ENCODE measurements at places on chromosomes 5 and 9.

GRCh38 chr9:108139900-108140299 is 650.3 kb upstream of the KLF4 start:
- no peak for DNase-seq

DNA sequence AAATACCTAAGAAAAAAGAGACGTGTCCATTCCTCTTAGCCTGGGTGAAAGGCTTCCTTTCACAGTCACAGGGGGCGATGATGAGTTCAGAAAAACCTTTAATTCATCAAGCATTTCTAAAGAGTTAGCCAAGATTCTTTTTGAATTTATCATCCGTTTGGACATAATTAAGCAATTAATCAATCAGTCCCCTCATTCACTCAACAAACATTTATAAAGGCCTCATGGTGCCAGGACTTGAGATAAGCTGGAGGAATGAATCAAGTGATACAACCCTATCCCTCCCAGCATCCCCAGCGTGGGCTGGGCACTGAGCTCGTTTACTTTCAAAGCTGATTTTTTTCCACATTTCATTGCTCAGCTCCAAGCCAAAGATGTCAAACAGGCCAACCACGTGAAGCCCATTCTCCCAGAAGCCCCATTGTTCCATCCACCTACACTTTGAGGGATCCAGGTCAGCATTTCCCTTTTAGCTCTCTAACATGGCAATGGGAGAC is 140.5 kb downstream of the SLIT3 start:
- DNase-seq = no peak

- no peak for DNase-seq
Measured at GRCh38 chr5:72467461-72467860, 39.7 kb downstream of the ZNF366 start.

DNA sequence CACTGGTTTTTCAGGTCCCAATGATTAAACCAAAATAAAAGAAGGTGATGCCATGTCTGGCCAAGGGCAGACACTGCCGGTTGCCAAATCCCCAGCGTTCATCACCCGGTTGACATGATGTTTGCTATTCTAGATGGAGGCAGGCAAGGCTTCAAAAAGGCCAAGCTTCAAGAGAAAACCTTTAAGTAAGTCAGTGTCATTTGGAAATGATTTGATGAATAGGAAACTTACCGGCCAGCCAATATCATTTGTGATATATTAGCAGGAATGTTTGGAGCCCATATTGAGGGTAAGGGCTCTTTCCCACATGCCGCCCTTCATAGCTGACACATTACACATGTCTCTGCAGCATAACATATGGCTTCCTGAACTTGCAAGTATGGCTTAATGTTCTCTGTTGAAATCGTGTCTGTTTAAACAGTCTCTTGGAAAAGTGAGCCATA is 89.5 kb upstream of the TTC23L start:
- DNase-seq = no peak

DNA sequence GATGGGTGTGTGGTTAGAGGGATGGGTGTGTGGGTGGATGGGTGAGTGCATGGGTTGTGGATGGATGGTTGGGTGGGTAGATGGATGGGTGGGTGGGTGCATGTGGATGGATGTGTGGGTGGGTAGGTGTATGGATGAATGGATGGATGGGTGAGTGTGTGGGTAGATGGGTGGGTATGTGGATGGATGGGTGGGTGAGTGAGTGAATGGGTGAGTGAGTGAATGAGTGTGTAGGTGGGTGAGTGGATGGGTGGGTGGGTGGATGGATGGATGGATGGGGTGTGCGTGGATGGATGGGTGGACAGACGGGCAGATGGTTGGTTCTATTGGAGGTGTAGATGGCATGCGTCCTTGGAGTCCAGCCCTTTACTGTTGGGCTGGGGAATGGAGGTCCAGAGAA is 17.2 kb downstream of the STKLD1 start:
- no peak for DNase-seq

- no peak for DNase-seq
Measured at GRCh38 chr5:152331718-152332117, 73.4 kb downstream of the NMUR2 start.

DNA sequence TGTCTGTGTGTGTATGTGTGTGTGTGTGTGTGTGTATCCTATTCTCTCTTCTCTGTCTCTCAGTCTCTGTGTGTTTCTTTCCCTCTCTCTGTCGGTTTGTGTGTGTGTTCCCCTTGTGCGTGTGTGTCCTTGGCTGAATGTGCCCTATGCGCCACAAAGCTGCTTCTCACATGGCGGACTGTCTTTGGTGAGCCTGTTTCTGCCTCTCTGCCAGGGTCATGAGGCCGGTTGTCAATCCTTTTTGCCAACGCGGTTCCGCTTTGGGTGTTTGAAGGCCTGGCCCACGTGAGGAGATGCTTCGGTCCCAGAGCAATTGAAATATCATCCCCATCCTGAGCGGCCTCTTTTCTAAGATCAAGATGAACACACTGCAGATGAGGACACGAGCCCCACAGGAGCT is 476.0 kb downstream of the SPATA31A7 start:
- DNase-seq = no peak

DNA sequence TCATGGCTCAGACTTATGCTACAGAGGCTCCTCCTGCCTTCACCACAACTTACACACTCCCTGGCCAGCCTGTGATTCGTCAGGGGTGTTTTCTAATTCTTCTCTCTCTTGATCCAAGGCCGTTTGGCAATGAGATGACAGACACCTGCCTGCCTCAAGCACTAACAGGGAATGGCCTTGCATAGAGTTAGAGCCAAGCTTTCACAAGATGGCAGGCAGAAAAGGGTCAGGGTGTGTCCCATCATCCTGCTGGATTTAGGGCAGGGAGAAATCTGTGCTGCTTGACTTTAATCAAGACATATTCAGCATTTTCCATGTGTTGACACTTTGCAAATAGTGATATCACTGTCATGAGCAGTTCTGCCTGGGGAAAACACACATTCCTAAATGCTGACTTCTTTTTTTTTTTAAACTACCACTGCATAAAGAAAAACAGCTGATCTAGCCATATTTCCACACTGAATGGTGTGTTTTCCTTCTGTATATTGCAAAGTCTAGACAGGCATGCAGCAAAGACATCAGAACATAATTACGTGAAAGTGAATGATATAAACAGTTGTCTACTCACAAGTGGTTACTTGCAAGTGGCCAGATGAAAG is 95.0 kb upstream of the SLC25A48 start:
- no peak for DNase-seq

- no peak for DNase-seq
Measured at GRCh38 chr5:147561435-147561834, 51.6 kb upstream of the DPYSL3 start.

DNA sequence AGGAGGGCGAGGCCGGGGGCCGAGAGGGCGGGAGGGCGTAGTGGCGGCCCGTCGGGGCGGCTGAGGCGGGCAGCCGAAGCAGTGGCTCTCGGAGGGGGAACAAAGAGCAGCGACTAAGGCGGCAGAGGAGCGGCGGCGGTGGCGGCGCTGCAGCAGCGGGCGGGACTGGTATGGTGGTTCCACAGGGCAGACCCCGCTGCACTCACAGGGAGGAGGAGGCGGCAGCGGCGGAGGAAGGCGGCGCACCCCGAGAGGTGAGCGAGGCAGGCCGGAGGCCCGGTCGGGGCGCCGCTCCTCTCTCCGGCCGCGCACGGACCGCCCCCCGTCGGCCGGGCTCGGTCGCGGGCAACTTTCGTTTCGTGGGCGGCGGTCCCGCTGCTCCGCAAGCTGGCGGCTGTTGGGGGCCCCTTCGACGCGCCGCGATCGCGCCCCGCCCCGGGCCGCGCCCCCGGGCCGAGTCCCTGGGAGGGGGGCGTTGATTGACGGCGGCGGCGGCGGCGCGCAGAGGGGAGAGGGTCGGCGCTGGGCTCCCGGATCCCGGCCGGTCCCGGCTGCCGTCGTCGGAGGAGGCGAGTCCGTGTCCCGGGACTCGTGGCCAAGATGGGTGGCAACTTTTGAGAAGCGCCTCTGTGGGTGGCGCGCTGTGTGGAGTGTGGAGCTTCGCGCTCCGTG is 467 bp downstream of the CNOT6 start:
- peak; percentile 56 for DNase-seq

DNA sequence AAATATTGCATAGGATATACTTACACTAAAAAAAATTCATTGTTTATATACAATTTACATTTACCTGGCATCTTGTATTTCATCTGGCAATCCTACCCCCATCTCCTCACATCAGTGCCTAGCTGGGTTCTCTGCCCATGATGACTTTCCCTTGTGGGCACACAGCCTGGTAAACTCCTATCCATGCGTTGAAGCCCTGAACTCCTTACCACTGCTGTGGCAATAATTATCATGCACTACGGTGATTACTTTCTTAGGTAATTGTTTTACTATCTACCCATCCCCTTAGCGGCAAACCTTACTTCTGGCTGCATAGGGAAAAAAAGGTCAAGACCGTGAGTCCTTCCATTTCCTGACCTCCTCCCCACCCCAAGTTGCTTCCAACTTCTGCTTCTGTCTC is 63.6 kb upstream of the DAB2IP start:
- no peak for DNase-seq

DNA sequence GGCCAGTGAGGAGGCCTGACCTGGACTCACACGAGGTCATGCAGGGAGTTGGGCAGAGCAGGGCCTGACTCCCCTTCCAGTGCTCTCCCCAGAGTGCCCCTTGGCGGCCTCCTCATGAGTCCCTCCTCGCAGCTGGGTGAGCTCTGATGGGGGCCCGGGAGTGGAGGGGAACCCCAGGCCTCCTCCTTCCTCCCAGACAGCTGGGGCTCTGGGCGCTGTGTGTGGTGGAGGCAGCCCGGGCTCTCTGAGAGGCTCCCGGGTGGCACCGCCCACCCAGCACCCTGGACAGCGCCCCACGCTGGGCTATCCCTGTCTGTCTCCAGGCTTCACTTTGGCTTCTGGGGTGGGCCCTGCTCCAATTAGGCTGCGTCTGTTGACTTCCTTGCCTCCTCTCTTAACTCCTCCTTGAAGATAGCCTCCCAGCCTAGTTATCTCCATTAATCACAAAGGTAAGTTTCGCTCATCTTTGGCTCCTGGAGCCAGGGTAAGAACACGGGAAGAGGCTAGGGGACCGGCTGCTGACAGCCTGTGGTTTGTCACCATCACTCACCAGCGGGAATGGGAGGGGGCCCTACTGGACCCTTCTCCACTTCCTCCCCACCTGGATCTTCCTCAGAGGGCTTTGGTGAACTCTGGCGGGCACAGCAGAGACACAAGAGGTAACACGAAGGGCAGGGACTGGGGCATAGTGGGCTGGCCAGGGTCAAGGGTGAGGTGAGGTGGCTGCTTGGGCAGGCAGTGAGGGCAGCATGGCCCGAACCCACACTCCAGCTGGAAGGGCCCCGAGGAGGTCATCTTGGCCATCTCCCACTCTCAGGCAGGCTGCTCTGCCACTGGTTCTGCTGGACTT is 13.1 kb downstream of the PSD2 start:
- no peak for DNase-seq

GRCh38 chr9:76618762-76619161 is 145.5 kb upstream of the PCA3 start:
- DNase-seq = no peak

GRCh38 chr5:63697811-63698210 is 264.4 kb downstream of the HTR1A start:
- no peak for DNase-seq

GRCh38 chr5:593511-593910 is 18.6 kb upstream of the CEP72 start:
- DNase-seq = no peak

DNA sequence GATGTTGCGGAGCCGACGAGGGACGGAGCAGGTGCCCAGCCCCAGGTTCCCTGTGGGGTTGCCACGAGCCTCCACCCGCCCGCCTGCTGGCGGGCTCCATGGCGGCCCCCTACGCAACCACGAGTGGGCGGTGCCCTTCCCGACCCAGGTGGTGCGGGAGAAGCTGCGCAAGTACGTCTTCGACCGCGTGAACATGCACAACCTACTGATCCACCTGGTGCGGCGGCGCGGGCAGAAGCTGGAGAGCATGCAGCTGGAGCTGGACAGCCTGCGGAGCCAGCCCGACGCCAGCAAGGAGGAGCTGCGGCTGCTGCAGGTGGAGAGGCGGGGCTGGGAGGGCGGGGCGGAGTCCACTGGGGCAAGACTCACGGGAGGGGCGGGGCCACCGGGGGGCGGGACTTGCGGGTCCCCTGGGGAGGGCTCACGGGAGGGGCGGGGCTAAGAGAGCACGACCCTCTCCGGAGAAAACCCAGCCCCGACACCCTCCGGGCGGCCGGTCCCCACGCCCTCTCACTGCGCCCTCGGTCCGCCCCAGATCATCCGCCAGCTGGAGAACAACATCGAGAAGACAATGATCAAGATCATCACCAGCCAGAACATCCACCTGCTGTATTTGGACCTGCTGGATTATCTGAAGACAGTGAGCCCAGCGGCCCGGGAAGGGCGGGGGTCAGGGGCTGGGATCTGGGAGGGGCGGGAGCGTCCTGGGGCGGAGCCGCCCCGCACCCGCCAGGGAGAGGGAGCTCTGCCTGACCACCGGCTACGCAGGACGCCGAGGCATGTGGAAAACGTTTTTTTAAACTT is 3.9 kb downstream of the CCDC183 start:
- DNase-seq = peak; percentile 70

- DNase-seq = no peak
Measured at GRCh38 chr9:125233678-125234077, 7.5 kb downstream of the HSPA5 start.

GRCh38 chr9:3074247-3074646 is 230.4 kb upstream of the PUM3 start:
- DNase-seq = no peak

DNA sequence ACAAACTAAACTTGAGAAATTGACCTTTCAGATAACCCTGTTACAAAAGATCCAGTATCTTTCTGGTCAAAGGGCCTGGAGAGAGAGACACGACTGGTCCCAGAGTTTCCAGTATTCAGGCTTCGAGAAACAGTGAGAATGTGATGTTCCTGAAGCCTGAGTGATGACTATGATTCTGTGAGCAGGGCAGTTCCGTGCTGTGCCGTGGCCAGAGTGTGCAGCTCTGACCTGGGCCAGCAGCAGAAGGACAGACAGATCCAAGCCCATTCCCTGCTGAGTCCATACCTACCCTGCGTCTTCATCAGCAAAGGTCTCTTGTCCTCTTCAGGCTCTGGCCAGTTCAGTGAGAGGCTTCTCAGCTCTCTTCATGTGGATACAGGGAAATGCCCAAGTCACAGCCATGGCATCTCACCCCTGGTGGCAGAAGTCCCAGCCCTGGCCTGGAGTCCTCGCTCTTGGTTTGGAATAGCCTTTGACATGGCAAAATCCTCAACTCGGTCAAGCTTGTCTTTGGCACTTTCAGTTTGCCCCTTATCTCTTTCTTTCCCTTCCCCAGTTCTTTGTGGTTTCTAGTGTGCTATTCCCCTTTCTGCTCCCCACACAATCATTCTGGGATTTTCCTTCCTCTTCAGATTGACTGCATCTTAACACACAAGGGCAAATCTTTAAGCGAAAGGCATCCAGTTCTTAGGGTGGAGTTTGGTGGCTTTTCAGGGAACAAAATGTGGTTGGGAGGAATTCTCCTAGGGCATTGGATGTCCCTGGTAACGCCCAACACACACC is 107.7 kb downstream of the LIFR start:
- DNase-seq = no peak

- no peak for DNase-seq
Measured at GRCh38 chr5:127517110-127517479, 345 bp upstream of the PRRC1 start.

Measured in hematopoietic multipotent progenitor cell treated with erythropoietin and hydrocortisone succinate and interleukin-3 and kit ligand, for 17 days (in vitro differentiated cells).